ENCODE measurements at places on chromosomes 16 and 17. TPM values are rescaled to one million over a fixed set of nuclear protein-coding genes. Genes with fewer than 3 reads are reported as not detected.

SMIM5 gene
- 4.4 TPM for total RNA-seq

ACBD4 gene
- 14.1 TPM for total RNA-seq

PLCG2 gene
- 10.3 TPM for total RNA-seq

ZDHHC1 gene
- 16.5 TPM for total RNA-seq

FN3K gene
- 40.4 TPM for total RNA-seq

MT1G gene
- 2.9 TPM for total RNA-seq

BICDL2 gene
- 10.4 TPM for total RNA-seq

EVPLL gene
- not detected for total RNA-seq

KRT12 gene
- total RNA-seq: not detected

CES3 gene
- 2.7 TPM for total RNA-seq

AHSP gene
- total RNA-seq: not detected

STH gene
- not detected for total RNA-seq

MYH8 gene
- total RNA-seq: not detected

TANGO6 gene
- total RNA-seq: 14.8 TPM

HBA1 gene
- not detected for total RNA-seq

SMPD3 gene
- 1.7 TPM for total RNA-seq

HIC1 gene
- total RNA-seq: 0.69 TPM

HSF5 gene
- 0.11 TPM for total RNA-seq

RPRML gene
- total RNA-seq: not detected

DHX58 gene
- 0.43 TPM for total RNA-seq

TNK1 gene
- total RNA-seq: 9.1 TPM

IL34 gene
- total RNA-seq: not detected

C17orf78 gene
- total RNA-seq: not detected

TP53TG3D gene
- not detected for total RNA-seq

CACNG3 gene
- not detected for total RNA-seq

NHERF2 gene
- total RNA-seq: 8.4 TPM

FOXN1 gene
- total RNA-seq: 0.07 TPM

VAT1 gene
- total RNA-seq: 201 TPM

LDHD gene
- 0.64 TPM for total RNA-seq

GPR179 gene
- 0.27 TPM for total RNA-seq

KRTAP16-1 gene
- total RNA-seq: not detected

MYH11 gene
- 0.31 TPM for total RNA-seq

ADGRG3 gene
- not detected for total RNA-seq

WFDC1 gene
- total RNA-seq: 0.24 TPM

NKD1 gene
- 2.8 TPM for total RNA-seq

ZCCHC14 gene
- total RNA-seq: 40.5 TPM

ACAP1 gene
- not detected for total RNA-seq

ENO3 gene
- total RNA-seq: 23.4 TPM

CDH1 gene
- 545 TPM for total RNA-seq

PITPNM3 gene
- 2.8 TPM for total RNA-seq

JPT1 gene
- 202 TPM for total RNA-seq

MRPL58 gene
- total RNA-seq: 26.5 TPM

ANKRD40CL gene
- total RNA-seq: not detected

KRT33A gene
- total RNA-seq: not detected

SPNS3 gene
- total RNA-seq: not detected

GUCY2D gene
- not detected for total RNA-seq

TBC1D3I gene
- 1.9 TPM for total RNA-seq

KRTAP1-5 gene
- not detected for total RNA-seq

LPO gene
- 0.16 TPM for total RNA-seq

GINS2 gene
- 20.9 TPM for total RNA-seq

Data from progenitor cell of endocrine pancreas (in vitro differentiated cells).